Fibroblast of the aortic adventitia (primary cell): ENCODE measurements at places on chromosomes 16 and 17.

GRCh38 chr17:55398689-55399088, 22.9 kb downstream of the MMD start:
- DNase-seq: peak; percentile 28

- no peak for DNase-seq
Measured at GRCh38 chr16:10987361-10988163, 43.2 kb downstream of the CLEC16A start.

DNA sequence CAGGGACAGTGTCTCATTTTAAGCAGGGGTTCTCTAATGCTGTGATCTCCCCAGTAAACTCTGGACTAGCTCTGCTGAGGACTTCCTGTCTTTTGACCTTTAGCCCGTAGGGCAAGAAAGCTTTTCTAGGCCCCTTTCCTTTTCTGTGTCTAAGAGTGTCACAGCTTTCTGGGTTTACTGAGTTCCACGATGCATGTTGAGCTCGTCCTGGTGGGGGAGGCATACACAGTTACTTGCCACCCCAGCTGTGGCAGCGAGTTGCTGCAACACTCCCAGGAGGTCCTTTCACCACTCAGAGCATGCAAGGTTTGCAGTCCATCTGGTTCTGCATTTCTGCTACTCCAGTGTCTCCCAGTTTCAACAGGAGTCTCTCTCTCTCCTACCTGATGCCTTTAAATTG, 23.7 kb downstream of the NOD2 start:
- no peak for DNase-seq

GRCh38 chr16:1621851-1622250, 9.7 kb downstream of the CRAMP1 start:
- no peak for DNase-seq

GRCh38 chr17:14359163-14360020, 58.5 kb downstream of the HS3ST3B1 start:
- no peak for DNase-seq

GRCh38 chr16:52925143-52925542, 127.6 kb downstream of the CHD9NB start:
- no peak for DNase-seq

DNA sequence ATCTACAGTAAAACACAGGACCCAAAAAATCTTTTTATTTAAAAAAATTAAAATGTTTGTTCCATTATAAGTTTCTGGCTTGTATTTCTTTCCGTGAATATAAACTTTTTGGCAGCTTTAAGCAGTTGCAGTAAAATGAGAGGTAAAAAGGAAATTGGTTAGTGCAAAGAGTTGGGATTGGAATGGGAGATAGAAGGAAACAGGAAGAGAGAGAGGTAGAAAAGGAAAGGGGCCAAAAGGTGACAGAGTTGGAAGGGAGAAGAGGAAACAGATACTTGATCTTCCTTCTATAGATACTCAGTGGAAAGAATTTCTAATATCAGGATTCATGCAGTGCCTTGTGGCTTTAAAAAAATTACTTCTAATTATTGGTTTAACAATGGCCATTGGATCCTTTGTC, 63.5 kb downstream of the NQO1 start:
- DNase-seq: no peak

GRCh38 chr17:79619636-79620206, 8.9 kb upstream of the RBFOX3 start:
- DNase-seq: no peak

DNA sequence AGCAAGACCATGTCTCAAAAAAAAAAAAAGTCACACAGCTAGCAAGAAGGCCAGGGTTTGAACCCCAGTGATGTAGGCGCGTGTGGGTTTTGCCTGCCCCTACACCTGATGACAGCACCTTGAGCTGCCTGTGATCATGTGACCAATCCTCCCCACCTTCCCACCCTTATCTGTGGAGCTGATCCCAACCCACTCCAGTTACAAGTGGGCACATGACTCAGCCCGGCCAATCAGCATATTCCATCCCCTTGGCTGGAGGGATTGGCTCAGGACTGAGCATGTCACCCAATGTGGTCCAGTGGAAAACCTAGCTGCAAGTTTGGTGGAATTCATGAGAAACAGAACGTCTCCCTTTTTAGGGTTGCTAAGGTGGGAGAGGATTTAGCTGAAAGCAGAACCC, 6.6 kb downstream of the TMEM114 start:
- DNase-seq: no peak

GRCh38 chr17:36503456-36504155, 17.1 kb downstream of the ZNHIT3 start:
- no peak for DNase-seq

GRCh38 chr16:5046914-5047313, 13.2 kb upstream of the NAGPA start:
- DNase-seq: no peak

DNA sequence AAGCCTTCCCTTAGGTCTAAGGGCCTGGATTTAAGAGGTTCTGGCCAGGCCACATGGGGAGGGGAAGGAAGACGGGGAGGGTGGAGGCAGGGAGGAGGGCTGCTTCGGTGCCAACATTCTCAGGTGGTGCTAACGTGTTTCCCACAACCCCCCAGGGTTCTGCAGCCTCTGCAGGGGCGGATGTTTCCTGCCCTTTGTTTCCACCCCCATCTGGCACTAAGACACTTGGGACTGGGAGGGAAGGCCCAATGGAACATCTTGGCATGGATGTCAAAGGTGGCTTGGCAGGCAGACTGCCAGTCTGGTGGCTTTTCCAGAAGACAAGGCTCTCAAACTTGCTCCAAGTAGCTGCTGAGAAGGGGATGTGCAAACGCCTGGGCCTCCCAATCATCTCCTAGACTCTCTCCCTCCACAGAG, 12.7 kb downstream of the HIC1 start:
- peak; percentile 73 for DNase-seq

DNA sequence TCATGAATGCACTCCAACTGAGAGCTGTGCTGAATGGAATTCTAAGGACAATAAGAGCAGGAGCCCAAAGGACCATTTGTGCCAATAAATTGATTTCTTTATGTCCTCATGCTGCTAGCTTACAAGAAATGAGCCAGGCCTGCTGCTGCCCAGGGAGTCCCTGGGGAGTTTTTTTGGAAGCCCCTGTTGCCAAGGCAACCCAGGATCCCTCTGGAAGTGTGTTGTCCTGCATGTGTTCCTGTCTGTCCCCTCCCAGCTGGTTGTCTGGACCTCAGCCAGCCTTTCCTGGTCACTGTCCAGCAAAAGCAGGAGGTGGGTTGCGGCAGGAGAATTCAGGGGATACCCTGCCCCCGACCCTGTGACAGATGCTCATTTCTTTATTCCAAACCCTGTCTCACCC, 51.0 kb upstream of the GPRC5B start:
- peak; percentile 10 for DNase-seq

DNA sequence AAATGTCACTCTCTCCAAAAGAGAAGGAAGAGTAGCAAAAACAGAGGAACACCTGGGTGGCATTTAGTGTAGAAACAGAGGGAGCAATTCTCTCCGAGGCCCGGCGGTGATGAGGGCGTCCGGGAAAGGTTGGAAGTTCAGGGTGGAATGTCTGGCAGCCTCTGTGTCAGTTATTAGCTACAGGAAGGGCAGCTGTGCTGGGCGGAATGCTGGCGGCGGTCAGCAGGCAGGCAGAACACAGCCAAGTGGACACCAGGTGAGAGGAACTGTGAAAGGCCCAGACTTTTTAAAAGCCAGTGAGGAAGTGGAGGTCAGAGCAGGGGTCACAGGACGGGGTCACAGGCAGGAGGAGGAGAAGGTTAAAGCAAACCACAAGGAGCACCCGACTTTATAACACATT, 238.1 kb downstream of the NTN1 start:
- DNase-seq: no peak

- no peak for DNase-seq
Measured at GRCh38 chr17:9242497-9242881, 221.2 kb downstream of the NTN1 start.

DNA sequence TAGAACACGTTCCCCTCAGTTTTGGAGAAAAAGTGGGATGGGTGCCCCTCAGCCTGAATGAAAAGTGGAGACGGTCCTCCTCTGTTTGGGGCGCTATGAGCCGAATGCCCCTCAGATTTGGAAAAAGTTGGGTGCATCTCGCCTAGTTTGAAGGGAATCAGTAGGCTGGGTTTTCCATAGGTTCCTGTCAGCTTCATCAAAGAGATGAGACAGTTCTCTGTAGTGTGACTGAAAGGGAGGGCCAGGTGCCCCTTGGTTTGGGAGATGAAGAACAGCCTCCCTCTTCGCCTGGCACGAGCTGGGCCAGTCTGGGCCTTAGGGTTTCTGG, 742 bp upstream of the SLC9A5 start:
- no peak for DNase-seq

- DNase-seq: no peak
Measured at GRCh38 chr17:66711881-66712321, 123.0 kb upstream of the CACNG5 start.

DNA sequence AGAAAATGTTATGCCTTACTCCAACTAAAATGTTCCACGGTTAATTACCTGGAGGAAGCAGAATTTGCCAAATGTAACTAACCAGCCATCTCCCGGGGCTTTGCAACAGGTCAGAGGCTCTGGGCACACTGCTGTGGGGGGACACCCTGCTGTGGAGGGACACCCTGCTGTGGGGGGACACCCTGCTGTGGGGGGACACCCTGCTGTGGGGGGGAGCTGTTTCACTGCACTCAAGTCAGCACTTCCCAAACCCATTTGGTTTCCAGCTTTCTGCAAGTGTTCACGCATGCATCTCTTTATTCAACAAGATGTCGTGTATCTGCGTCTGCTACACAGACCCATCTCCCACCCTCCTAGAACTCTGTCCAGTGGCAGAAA, 239.5 kb downstream of the C16orf95 start:
- no peak for DNase-seq

GRCh38 chr17:81491181-81491581, 21.4 kb downstream of the ACTG1 start:
- no peak for DNase-seq

GRCh38 chr17:50691550-50692447, 15.9 kb downstream of the ANKRD40 start:
- no peak for DNase-seq

GRCh38 chr17:29451121-29451742, 61.1 kb downstream of the TAOK1 start:
- no peak for DNase-seq

DNA sequence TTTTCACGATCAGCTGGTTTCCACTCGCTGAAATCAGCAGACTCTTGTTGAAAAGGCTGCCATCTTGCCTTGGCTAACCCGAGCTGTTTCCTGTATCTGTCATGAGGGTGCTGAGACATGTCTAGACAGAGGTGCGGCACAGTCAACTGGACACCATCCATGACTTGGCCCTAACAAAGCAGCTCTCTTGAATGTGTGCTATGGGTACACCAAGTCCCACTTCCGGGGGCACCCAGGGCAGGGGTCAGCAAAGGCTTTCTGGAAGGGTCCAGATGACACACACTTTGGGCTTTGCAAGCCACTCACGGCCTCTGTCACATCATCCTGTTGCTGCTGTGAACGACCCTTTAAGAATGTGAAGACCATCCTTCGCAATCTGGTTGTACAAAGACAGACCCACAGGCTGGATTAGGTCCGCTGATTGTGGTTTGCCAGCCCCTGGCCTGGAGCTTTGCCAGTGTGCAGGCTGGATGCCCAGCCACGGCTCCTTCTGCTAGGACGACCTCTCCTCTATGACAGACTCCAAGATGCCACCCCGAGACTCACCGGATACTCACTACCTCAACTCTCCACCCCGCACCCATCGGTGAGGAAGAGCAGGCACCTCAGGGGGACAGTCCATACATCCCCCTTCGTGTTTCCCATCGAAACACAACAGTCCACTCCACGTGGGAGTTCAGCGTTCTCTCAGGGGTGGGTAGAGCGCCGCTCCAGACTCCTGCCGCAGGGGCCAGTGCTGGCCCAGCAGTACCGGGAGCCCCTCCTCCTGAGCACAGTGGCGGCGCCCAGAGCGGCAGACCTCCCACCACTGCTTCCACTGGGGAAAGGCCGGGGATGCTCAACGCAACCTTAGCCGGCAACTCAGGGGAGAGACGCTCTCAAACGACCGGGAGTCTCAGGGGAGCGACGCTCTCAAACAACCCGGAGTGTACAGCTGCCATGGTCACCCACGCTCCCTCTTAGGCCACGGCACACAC, 123.5 kb downstream of the ANKRD11 start:
- no peak for DNase-seq

- no peak for DNase-seq
Measured at GRCh38 chr16:2231016-2231931, 5.0 kb upstream of the DNASE1L2 start.

DNA sequence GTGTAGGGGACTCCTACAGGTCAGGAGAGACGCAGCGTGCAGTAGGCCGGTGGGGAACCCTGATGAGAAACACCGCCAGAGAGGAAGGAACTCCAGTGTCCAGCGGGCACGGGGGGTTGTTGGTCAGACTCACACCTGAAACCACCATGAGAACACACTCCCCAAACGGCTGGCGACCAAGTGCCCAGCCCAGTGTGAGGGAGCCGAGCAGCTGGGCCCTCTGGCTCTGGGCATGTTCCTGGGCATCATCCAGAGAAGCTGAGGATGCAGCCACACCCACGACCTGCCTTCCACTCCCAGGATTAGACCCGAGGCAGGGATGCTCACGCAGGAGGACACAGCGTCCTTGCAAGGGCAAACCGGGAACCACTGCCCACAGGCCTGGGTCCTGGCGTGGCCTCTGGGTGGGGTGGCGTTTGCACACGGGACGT, 108.3 kb upstream of the ZNF750 start:
- DNase-seq: no peak

GRCh38 chr17:45784293-45784740, at the start of gene CRHR1:
Gene CRHR1 (plus strand): TSS chr17:45784320. CDS start chr17:45784545, 225 bp downstream.
- no peak for DNase-seq

- DNase-seq: peak; percentile 2
Measured at GRCh38 chr17:33292201-33292980, 704 bp downstream of the ASIC2 start.

GRCh38 chr16:10552998-10553491, 27.4 kb downstream of the EMP2 start:
- DNase-seq: no peak

- DNase-seq: no peak
Measured at GRCh38 chr17:1431631-1432104, 24.4 kb downstream of the CRK start.

DNA sequence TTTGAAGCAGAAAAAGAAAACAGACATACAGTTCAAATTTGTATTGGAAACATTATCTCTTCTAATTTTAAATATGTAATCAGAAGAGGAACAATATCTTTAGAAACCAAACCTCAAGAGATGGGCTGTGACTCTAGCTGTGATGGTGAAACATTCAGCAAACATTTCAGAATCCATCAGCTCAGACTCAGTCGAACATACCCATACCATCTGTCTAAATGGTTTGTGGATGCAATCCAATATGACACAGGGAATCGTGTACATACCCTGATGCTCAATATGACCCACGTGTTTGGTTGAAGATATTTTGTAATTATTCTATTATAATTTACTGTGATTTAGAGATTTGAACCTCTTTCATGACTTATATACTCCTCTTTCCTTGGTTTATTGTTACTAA, 665.2 kb upstream of the CDH8 start:
- no peak for DNase-seq

- no peak for DNase-seq
Measured at GRCh38 chr16:72785171-72785570, 262.8 kb downstream of the ZFHX3 start.

GRCh38 chr17:83064732-83065659, 14.4 kb upstream of the METRNL start:
- no peak for DNase-seq
